Cortex of kidney (tissue), 1 donor: ENCODE measurements at places on chromosomes 13 and 19.

GRCh38 chr19:39130337-39131254 lies 5.0 kb downstream of the PAK4 start:
- DNase-seq, result no peak

GRCh38 chr19:36489920-36490415 lies 607 bp upstream of the ZNF566 start:
- no peak for DNase-seq

DNA sequence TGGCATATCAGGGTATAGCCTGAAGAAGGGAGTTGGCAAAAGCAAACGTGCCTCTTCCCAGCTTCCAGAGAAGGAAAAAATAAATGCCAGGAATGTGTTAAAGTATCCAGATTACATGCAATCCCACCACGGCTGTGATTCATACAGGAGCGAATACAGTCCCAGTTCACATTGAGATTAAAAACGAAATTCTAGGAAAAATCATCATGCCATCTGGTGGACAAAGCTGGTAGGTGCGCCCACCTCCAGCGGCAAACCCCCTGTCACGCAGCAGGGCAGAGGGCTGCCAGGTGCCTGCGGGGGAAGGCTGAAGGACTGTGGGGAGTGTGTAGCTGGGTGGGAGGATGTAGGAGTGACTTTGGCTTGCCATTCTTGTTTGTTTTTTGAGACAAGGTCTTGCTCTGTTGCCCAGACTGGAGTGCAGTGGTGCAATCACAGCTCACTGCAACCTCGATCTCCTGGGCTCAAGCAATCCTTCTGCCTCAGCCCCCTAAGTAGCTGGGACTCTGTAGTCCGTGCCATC lies 6.4 kb upstream of the DMWD start:
- DNase-seq, result no peak

DNA sequence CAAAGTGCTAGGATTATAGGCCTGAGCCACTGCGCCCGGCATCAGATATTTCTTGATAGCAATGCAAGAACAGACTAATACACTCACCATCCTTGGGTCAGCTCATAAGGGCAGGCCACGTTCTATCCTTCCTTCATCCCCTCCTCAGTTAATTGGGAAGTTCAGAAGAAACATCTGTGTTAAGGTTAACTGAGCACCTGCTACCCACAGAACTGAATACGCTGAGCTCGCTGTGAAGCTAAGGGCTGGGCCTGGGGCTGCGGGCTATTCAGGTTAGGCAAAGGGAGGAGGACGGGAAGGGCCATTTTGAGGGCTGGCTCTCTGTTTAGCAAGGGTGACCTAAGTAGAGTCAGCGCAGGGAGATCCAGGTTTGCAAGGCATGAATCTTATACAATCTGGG lies 43.0 kb upstream of the UQCRFS1 start:
- DNase-seq, result no peak

DNA sequence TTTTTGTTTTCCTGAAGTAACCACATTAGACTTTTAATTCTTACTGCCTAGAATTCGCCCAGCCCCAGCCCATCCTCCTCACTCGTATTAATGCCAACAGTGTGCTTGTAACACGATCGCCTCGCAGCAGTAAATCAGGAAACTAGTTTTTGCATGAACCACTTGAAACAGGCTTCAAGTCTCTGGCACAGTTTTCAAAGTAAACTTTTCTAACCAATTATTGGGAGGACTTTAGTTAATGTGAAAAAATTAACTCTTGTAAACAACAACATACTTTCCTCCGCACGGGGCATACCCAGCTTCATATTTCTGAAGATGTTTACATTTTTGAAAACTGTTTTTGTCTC lies 39.2 kb downstream of the TNFRSF19 start:
- DNase-seq, result no peak

GRCh38 chr19:21046489-21046888 lies 26.0 kb downstream of the ZNF430 start:
- no peak for DNase-seq

DNA sequence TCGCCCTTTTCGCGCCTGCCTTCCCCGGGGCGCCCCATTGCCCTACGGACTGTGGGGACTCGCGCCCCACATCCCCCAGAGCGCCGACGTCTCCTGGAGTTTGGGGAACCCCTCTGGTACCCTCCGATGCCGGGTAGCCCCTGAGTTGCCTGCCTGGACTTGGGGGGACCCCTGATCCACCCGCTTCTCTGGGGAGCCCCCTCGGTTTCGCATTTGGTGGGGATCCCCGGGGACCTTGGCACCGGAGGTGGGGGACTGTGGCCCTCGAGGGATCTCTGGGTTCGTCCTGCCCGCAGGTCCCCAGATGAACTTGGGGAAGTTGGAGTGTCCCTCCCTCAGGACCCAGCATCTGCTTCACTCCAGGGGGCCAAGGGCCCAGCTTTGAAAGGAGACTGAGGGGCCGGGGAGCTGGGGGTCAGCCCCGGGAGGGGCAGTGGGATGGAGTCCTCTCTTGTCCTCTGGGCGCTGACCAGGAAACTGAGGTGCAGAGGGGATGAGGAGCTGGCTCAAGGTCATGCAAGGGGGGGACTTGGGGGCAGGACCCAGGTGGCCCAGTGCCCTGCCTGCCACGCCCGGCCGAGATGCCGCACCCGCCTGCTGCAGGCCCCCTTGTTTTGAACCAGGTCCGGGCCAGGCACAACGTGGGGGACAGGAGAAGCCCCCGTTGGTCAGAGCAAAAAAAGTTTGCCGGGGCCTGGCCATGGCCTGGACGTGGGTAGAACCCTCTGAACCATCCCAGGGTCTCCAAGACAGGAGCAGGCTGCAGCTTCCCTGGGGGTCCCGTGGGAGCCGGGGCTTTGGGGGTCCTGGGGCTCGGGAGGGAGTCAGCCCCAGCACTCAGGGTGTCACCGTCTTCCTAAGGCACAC lies 1.0 kb downstream of the EFNA2 start:
- no peak for DNase-seq

DNA sequence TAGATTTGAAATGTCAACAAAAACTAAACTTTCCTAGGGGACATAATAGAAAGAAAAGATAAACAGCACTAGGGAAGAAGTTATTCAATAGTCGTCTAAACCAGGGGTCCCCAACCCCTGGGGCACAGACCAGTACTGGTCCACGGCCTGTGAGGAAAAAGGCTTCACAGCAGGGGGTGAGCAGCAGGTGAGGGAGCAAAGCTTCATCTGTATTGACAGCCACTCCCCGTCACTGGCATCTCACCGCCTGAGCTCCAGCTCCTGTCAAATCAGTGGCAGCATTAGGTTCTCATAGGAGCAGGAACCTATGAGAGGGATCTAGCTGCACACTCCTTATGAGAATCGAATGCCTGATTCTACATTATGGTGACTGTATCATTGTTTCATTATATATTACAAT lies 382.7 kb downstream of the MYO16 start:
- no peak for DNase-seq

DNA sequence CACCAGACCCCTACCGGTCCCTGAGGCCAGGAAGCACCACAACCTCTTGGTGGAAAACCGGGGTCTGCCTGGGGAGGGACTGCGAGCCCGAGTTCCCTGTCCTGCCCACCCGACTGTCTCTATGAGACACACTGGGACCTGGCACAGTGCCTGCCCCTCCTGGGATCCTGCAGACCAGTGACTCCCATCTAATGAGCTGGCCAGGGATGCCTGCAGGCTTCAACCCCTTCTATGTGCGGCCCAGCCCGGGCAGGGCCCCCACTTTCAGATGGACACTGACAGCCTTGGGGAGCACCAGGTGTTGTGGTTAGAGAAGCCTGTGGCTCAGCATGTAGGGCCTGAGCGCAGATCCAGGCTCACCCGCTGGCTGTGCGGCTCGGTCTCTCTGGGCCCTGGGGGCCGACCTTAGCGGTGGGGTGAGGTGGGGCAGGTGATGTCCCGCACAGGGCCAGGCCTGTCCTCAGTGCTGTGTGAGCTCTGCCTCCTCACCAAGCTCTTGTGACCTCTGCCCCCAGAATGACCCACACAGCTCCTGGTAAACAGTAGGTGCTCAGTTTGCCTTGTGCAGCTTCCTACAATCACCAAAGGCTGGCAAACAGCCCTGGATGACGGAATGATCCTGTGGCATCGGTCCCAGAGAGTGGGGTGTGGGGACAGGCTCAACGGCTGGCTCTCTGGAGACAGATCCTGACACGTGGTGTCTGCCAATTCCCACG lies 17.9 kb upstream of the CACTIN start:
- DNase-seq, result no peak

GRCh38 chr19:4557971-4558941 lies 1.2 kb downstream of the SEMA6B start:
- DNase-seq, result no peak

DNA sequence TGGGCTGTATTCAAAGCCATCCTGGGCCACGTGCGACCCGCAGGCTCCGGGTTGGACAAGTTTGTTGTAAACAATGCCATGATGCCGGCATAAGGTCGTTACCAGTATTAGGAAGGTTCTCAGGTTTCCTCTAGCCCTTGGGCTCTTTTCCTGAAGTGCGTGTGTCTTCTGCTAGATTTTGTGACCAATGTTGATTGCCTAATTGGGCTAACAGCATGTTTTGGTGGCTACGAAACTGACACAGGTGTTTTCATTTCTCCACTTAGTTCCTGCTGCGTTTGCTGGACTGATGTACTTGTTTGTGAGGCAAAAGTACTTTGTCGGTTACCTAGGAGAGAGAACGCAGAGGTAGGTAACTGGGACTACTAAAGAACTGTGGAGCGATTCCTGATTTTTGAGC lies 20.3 kb downstream of the ALOX5AP start:
- DNase-seq, result no peak

DNA sequence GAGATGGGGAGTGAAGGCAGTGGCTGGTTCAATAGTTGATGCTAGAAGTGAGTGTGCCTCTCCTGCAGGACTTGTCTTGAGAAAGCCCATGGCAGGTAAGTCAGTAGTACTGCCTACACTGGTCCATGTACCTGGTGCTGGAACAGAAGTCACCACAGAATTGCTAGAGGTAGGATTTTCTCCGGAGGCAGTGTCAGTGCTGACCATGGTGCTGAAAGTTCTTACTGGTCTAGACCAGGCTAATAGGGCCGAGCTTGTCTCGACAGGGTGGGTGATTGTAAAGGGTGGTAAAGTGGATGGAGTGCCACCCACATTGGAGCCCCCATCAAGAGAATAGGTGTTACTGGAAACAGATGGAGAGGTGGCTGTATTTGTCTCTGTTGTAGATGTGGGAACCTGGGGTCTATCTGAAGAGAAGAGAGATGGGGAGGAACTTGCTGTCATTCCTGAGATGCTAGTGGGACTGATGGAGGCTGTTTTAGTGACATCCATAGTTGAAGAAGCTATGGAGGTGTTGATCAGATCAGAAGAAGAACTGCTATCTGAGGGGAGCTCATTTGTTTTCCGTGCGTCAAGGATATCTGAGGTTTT lies 36.6 kb downstream of the MUC16 start:
- no peak for DNase-seq

- no peak for DNase-seq
Measured at GRCh38 chr13:41611385-41611784, 154.0 kb downstream of the RGCC start.

DNA sequence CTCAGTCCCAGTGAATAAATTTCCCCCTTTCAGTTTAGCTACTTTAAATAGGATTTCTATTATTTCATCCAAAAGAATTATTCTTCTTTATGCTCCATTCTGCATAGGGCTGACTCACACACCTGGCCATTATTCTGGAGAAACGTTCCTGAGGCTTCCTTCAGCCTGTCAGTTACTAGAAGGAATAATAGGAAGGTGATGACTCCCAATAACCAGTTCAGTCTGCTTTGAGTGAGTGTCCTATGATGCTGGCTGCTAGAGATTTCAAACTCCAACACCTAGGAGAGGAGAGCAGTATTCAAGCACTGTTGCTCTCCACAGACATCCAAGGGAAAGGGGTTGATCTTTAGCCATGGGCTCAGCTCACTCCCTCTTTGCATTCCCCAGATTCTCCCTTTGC lies 117.8 kb downstream of the KCTD12 start:
- DNase-seq, result no peak

DNA sequence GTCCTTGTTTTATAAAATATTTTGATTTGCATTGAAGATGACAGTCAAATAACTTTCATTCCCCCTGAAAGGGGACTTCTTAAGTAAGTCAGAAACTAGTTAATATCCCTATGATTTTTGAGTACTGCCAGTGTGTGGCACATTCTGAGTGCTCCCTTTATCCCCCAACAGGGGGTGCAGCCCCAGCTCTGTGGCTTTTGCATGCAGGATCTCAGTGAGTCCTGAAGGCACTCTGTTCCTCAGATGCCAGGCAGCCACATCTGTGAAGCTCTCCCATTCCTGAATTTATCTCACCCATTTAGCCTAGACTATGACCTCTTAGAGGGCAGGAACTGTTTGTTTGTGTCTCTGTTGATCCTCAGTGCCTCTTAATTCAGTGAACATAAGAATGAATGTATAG lies 123.1 kb downstream of the CDK8 start:
- no peak for DNase-seq

DNA sequence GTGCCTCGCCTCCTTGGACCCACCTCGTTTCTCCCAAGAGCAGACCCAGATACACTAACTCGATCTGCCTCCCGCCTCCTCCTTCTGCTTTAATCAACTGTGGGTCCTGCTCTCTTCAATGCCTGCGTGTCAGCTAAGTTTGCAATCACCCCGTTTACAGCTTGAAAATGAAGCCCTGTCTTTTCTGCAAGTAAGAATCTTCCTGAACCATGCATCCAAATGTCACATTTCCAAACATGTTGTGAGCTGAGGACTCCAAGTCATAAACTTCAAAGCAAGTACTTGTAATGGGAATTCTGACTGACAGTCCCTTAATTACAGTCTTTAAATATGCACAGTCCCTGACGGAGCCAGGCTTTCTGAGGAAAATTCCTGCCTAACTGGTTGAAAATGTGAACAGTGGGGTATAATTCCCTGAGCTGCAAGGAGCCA lies 154.9 kb upstream of the UQCRFS1 start:
- DNase-seq, result no peak

DNA sequence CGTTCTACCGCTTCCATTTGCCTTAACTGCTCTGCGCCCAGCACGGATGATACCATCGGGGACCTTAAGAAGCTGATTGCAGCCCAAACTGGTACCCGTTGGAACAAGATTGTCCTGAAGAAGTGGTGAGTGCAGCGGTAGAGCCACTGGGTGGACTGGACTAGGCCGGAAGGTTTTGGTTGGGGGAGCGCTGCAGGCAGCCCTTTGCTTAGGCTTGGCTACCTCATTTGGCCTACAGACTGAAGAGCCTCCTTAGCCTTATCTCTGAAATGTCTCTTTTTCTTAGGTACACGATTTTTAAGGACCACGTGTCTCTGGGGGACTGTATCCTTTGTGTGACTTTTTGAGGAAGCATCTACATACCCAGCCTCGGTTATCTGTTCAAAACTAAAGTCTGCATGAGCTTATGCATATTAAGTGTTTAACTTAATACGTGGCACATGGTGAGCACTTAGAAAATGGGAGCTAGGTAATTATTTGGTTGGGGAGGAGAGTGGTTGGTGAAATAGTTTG lies 889 bp downstream of the UBL5 start:
- no peak for DNase-seq

GRCh38 chr13:77878190-77878589 lies 40.4 kb downstream of the EDNRB start:
- DNase-seq, result no peak
